Suprapubic skin (tissue), 4 donors: ENCODE measurements at places on chromosomes 1 and 21. TPM values are rescaled to one million over a fixed set of nuclear protein-coding genes. Genes with fewer than 3 reads are reported as not detected.

The CDA gene
- total RNA-seq, result 15.9 TPM

GRCh38 chr1:44672254-44672955 is 1.9 kb downstream of the TMEM53 start:
- H3K27me3 ChIP-seq, result no peaks in the 10 kb centered on the region
- DNase-seq, result no peak
- peak overlapping the region; percentile 36 for H3K27ac ChIP-seq
- peaks cover 43% of the 10 kb centered on the region for H3K4me1 ChIP-seq
- H3K4me3 ChIP-seq, result peak overlapping the region; percentile 72

DNA sequence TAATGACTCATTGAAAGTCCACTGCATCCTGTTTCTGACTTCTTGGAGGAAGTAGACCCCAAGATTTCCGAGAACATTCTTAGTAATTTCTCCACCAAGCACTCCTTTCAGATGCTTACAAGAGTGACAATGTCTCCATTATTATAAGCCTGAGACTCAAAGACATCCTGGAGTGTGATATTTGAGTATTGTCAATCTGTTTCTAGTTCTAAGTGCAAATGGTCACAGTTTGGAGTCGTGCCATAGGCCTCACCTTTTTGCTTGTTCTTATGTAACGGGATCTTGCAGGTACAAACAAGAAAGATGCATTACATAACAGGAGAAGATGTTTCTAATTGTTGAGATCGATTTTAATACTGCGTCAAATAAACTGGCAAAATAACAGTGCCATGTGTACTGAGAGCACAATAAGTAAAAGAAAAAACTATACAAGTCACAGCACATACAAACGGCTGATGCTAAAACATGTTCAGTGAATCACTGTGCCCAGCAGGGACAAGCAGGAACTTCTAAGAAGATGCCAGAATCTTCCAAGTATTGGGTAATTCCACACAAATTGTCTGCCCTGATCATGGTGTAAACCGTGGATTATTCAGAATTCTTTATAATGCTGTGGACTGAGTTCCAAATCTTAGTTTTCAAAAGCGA is 54.1 kb downstream of the CD2 start:
- DNase-seq, result no peak
- H3K4me1 ChIP-seq, result peaks cover 22% of the 10 kb centered on the region
- no peak overlapping the region for H3K4me3 ChIP-seq
- peak overlapping the region; percentile 81 for H3K27ac ChIP-seq
- no peaks in the 10 kb centered on the region for H3K36me3 ChIP-seq
- H3K27me3 ChIP-seq, result no peaks in the 10 kb centered on the region

GRCh38 chr1:224998185-224998584 is 68.7 kb downstream of the DNAH14 start:
- H3K27me3 ChIP-seq, result no peaks in the 10 kb centered on the region
- no peak overlapping the region for H3K27ac ChIP-seq
- no peak overlapping the region for H3K4me3 ChIP-seq
- no peaks in the 10 kb centered on the region for H3K36me3 ChIP-seq
- DNase-seq, result no peak

- peaks cover 40% of the 10 kb centered on the region for H3K4me1 ChIP-seq
- no peak for DNase-seq
- H3K27ac ChIP-seq, result peak overlapping the region; percentile 96
- no peaks in the 10 kb centered on the region for H3K36me3 ChIP-seq
- no peaks in the 10 kb centered on the region for H3K27me3 ChIP-seq
- peak overlapping the region; percentile 96 for H3K4me3 ChIP-seq
Observed at GRCh38 chr1:113928187-113928930, 765 bp upstream of the HIPK1 start.

DNA sequence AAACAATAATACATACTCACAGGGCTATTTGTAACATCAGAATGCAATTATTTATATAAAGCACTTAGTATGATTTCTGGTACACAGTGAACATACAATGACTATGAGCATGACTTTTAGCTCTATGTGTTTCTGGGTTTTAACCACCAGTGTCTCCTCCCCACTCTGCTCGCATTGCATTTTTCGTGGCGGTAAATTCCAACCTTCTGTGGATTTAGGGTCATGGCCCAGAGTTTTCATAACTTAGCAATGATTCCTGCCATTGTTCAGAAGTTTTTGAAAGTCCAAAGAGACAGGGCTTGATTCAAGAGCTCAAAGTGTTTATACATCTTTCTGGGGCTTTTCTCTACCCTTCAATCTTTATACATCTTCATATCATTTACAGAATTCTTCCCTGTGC is 191.3 kb downstream of the BACH1 start:
- H3K4me1 ChIP-seq, result no peaks in the 10 kb centered on the region
- no peak overlapping the region for H3K4me3 ChIP-seq
- H3K27ac ChIP-seq, result no peak overlapping the region
- no peak for DNase-seq

DNA sequence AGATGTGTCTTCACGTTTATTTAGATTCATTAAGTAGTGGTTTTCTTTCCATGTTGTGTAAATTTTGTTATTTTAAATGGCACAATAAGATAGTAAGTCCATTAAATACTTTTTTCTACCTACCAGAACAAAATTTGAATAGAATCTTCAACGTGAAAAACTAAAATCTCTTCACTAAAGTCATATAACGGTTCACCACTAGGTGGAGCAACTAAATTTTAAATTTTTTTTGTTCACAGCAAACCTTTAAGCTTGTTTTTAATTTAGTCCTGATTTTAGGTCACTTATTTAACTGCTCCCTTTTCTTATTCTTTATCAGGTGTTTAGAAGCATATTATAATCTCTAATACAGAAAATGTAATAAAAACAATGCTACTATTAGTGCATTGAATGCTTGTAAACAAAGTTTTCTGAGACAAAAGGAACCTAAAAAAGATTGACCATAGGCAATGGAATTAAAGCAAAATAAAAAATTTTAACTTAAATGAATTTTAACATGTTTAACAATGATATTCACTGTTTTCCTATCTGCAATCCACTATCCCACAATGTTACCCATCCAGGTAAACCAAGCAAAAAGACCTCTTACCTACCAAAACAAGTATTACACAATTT is 28.3 kb upstream of the PKN2 start:
- no peak overlapping the region for H3K4me3 ChIP-seq
- DNase-seq, result no peak
- H3K36me3 ChIP-seq, result no peaks in the 10 kb centered on the region
- no peaks in the 10 kb centered on the region for H3K27me3 ChIP-seq

DNA sequence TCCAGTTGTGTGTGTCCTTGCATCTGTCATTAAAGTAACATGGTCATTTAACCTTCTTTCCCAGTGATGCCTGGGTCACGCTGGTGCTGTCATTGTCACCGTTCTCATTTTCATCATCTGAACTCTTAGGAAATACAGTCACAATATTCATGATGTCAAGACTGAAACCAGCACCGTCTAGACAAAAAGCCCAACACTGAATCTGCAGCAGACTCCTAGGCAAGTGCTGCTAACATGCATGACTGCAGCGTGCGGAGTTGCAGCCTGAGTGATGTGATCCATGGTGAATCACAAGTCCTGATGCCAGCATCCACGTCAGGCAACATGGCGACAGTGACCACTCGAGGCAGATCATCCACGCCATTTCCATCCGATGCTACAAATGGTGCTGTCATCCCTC is 37.6 kb downstream of the MRPL37 start:
- no peak overlapping the region for H3K27ac ChIP-seq
- no peak overlapping the region for H3K4me3 ChIP-seq
- peaks cover 51% of the 10 kb centered on the region for H3K36me3 ChIP-seq
- no peaks in the 10 kb centered on the region for H3K27me3 ChIP-seq
